ENCODE measurements at places on chromosomes 2 and 18. TPM values are rescaled to one million over a fixed set of nuclear protein-coding genes. Genes with fewer than 3 reads are reported as not detected.

Gene SH3RF3
- total RNA-seq: 2.7 TPM

Gene INHBB
- 0.44 TPM for total RNA-seq

Gene FSHR
- 0.31 TPM for total RNA-seq

DNA sequence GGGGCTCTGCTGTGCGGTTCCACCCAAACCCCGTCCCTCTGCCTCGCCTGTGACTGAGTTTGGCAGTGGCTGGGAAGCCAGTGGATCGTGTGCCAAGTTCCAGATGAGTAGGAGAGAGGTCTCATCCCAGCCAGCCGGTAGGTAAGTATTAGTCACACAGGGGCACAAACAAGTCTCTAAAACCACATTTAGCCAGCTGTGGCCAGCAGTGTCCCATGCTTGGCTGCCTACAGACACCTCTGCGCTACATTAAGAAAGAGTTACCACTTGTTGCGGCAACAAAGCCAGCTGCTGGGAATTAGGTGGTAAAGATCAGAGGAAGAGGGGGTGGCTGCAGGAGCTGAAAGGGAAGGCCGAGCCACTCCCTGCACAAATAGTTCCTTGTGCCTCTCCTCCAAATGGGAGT is 81.2 kb downstream of the GATA6 start:
- DNase-seq: no peak

DNA sequence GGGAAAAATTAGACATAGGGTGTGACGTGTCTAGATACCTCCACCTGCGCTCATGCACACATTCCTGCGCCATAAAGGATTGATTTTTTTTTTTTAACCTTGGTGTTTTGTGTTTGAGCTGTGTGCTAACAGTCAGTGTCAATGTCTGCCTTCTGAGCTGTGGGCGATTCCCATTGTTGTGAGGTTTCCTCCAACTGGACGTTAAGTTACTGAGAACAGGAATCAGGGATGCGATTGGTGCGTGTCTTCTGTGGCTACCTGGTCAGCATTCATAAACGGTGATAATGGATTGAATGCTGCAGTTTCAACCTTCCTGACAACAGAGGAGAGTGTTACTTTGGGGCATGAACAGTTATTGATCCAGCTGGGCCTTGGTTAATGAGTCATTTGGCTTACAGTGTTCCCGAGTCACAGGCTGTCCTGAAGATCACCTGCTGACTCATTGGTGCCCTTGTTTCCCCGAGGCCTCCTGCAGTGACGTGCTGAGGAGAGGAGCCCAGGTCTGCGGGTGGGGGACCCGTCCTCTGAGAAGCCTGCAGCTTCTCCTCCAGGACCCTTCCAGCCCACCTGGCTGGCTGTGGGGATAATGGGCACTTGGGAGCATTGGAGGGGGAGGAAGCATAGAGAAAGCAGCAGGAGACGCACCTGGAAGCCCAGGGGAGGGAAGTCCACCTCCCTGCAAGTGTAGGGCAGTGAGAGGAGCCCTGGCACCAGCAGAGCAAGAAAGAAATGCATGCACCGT is 25.8 kb upstream of the CABYR start:
- DNase-seq: no peak

DNA sequence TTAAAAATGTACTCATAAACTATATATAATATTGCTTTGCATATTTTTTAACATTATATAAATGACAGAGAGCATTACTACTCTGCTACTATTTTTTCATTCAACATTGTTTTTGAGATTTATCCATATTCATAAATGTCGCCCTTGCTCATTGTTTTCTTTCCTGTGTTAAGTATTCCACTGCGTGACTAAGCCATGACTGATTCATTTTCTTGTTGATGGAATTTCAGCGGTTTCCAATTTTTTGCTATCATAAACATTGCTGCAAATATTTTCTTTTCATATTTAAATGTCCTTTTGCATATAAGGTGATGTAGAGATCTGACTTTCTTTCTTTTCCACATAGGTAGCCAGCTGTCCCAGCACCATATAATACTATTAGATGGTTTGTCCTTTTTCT is 57.6 kb downstream of the SFXN5 start:
- DNase-seq: no peak

GRCh38 chr2:189933911-189934399 is 128.6 kb downstream of the MSTN start:
- peak; percentile 59 for DNase-seq

DNA sequence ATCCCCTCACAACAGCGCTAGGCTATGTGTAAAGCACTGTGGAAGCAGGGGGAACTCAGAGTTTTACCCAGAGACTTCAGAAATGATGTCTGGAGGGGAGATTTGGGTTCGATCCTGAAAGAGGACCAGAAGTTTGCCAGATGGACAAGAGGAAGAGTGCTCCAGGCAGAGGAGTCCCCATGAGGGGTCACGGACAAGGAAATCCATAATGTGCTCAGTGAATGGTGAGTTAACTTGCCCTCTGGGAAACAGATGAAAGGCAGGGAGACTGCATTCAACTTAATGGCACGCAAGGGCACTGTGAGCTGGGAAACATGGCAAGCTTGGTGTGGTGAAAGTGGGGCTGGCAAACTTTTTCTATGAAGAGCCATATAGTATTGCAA is 6.0 kb upstream of the ASAP2 start:
- no peak for DNase-seq

GRCh38 chr2:44169155-44169898 is 652 bp downstream of the PPM1B start:
- DNase-seq: peak; percentile 60

DNA sequence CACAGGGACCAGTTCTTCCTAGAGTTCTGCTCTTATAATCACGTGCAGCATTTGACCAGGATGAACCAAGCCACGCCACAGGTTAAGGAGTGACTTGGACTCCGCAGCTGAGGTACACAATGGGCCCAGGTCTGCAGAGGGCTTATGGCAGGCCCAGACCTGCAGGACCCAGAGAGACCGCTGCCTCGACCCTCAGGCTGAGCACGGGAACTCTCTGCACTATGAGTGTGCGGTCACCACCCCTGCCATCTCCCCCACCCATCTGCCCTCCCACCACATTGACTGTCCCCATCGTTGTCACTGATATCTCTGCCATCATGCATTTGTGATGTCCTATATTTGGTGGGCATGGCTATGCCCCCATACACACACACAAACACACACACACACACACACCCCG is 45.7 kb upstream of the HPCAL1 start:
- DNase-seq: no peak
